ENCODE measurements at places on chromosomes 11 and 22.

DNA sequence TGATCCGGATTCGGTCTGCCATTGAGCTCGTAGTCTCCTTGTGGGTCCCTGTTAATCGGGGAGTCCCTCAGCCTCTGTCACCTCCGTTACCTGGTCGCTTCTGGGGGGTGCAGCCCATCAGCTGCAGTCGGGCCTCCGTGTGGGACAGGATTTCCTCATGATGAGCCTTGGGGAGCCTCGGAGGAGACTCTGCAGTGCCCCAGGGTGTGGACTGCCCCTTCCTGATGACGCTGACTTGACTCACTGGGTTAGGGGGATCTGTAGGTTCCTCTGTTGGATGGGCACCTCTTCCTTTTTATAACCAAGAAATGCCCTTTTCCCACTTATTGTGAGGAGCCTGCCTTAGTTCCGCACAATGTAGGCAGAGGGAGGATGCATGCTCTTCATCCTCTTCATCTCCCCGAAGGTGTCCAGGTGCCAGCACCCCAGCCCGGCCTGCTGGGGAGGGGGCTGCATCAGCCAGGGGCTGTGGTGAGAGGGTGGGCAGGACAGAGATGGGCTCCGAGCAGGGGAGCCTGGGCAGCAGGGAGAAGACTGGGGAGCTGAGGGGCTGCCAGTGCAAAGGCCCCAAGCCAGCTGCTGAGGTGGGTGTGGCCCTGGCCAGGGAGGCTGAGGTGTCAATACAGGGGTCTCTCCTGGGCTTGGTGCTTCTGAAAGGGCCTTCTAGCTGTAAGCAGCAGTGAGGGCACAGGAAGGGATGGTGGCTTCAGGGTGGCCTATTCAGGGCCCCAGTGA, 13.5 kb upstream of the TTLL8 start:
- no peak for DNase-seq

DNA sequence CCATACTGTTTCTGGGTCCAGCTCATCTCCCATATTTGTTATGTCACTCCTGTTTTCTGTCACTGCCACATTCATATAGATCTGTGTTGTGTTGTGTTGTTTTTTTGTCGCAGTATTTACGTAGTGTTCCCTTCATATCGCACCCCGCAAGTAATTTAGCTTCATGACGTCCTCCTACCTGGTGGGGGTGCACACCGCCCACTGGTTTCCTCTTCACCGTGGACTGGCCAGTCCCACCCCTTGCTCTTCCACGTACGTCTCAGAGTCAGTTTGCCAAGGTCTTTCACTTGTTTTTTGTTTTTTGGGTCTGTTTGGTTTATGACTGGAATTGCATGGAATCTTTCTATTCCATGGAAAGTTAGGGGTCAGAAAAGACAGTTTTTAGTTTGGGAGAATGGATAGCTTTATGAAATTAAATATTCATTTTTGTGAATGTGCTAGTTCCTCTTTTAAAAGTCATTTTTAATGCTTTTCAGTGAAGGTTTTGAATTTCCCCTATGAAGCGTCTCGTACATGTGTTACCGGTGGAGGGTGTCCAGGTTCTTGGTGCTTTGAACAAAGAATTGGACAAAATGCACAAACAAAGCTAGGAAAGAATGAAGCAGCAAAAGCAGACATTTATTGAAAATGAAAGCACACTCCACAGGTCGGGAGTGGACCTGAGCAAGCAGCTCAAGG, 134.3 kb downstream of the TBC1D22A start:
- DNase-seq: no peak

GRCh38 chr11:115933564-115933963, 429.3 kb upstream of the CADM1 start:
- no peak for DNase-seq

GRCh38 chr22:22714600-22715335, 70.4 kb downstream of the GGTLC2 start:
- DNase-seq: no peak

- no peak for DNase-seq
These were observed 849 bp downstream of the KRTAP5-11 start for GRCh38 chr11:71581826-71582225.

DNA sequence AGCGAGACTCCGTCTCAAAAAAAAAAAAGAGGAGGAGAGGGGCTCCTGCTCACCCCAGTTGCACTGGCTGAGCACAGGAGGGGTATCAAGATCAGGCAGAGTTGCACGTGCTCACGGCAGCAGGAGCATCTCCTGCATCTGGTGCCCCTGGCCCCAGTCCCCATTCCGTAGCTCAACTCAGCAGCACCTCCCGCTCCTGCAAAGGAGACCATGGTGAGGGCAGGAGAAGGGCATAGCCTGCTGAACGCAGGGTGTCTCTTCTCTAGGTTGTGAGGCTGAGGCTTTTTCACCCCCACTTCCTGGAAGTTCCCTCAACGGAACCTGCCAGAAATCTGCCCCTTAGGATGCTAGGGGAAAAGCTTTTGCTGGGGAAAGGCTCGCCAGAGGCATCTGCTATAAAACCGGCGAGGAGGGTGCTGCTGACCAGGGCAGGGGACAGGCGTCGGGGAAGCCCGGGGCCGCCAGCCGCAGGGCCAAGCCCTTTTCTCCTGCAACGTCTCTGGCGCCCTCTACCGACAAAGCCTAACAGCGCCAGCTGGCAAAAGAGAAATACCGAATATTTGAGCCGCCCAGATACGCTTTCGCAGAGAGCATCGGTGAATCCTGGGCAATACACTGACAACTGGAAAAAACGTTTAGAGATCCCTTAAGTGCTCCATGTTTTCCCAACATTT, 1.0 kb upstream of the PPP6R2 start:
- DNase-seq: peak; percentile 75

GRCh38 chr11:75797116-75797515, 17.9 kb upstream of the UVRAG start:
- DNase-seq: no peak

- no peak for DNase-seq
These were observed 27.5 kb downstream of the ARL14EP start for GRCh38 chr11:30350384-30350783.

- no peak for DNase-seq
These were observed 17.1 kb upstream of the EFCAB6 start for GRCh38 chr22:43828998-43829782.

GRCh38 chr11:113528982-113529381, 53.8 kb upstream of the DRD2 start:
- no peak for DNase-seq

DNA sequence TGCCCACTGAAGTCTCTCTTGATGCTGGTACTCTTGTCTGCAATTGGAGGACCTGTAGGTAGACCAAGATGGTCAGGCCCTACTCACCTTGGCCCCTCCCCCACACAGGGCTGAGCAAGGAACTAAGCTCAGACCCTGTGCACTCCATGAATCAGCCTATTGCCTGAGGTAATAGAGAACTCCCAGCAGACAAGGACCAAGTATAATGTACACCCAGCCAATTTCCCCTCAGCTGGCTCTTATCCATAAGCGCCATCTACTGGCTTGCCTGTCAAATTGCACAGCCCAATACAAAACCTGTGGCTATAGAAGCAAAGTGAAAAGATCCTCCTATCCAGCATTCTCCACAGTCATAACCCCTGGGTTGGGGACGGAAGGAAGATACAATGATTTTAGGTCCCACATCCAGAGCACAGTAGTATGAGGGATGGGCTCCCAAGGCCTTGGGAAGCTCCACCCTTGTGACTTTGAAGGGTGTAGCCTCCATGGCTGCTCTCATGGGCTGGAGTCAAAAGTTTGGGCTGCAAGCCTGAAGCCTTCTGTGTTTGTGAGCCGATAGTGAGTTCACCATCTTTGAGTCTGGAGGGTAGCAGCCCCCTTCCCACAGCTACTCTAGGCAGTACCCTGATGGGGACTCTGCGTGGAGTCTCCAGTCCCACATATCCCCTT, 56.0 kb downstream of the GLYATL2 start:
- peak; percentile 15 for DNase-seq

- no peak for DNase-seq
These were observed at the start of gene GUCY1A2 for GRCh38 chr11:107018219-107018901. Gene GUCY1A2, minus strand, starts transcription at chr11:107018476. Its CDS starts 421 bp downstream, at chr11:107018055.

GRCh38 chr11:63901660-63902059, 15.3 kb downstream of the RCOR2 start:
- no peak for DNase-seq

GRCh38 chr11:70317581-70318305, 47.3 kb downstream of the PPFIA1 start:
- no peak for DNase-seq

GRCh38 chr11:125227151-125227550, 62.6 kb downstream of the PKNOX2 start:
- DNase-seq: no peak

DNA sequence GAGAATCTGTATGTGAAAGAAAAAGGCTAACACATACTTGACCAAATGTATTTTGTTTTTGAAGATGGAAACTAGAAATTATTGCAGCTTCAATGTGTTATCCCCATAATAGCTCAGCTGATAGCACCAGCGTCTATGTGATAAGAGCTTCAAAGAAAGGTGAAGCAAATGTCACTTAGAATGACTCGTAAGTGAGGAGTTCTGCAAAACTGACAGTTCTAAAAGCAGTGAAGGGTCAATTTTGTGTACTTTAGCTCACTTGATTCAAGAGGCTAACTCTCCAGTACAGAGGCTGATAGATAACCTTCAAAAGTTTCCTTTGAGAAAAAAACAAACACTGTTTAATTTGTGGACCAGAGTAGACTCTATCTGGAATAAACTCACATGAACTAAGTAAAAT, 87.2 kb upstream of the CARD18 start:
- no peak for DNase-seq

DNA sequence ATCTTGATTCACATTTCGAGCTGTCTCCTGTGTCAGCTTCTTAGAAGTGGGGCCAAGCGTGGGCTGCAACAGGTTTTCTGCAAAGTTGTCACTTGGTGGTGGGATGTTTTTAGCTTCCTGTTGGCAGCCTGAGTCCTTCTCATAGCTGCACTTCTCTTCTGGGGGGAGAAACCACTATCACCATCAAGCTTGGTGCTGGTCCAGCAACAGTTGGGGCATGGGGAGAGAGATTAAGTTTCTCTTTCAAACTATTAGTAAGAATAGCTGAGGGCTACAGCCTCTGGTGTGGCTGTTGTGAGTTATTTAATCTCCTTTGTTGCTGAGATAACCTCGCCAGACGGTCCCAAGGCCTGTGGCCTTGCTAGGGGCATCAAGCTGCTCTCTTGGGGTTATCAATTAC, 123.3 kb upstream of the CRYBB3 start:
- no peak for DNase-seq

- DNase-seq: no peak
These were observed 609.0 kb downstream of the TBC1D22A start for GRCh38 chr22:47371263-47372090.

- no peak for DNase-seq
These were observed 1333.9 kb downstream of the BRD1 start for GRCh38 chr22:48493733-48494132.

DNA sequence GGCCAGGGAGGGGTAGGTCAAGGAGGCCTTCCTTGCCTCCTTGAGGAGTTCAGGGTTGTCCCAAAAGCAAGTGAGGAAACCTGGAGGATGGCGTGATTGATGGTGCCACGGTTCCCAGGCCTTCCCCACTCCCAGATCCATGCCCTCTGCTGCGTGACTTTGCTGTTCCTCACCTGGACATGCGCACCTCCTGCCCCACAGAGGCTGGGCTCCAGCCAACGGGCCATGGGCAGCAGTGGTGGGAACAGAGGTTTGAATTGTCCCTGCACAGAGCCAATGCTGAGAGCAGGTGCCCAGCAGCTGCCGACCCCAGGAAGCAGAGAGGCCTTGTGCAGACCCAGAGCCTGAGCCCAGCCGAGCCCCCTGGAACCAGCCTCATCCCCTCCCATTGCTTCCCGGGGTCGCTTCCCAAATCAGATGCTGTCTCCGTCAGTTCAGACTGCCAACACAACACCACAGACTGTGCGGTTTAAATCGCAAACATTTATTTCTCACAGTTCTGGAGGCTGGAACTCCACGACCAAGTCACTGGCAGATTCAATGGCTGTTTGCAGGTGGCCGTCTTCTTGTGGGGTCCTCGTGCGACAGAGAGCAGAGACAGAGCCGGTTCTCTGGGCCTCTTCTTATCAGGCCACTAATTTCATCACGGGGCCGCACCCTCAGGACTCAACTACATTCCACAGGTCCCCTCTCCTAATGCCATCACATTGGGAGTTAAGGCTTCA, 6.2 kb upstream of the LINC01488 start:
- DNase-seq: no peak

DNA sequence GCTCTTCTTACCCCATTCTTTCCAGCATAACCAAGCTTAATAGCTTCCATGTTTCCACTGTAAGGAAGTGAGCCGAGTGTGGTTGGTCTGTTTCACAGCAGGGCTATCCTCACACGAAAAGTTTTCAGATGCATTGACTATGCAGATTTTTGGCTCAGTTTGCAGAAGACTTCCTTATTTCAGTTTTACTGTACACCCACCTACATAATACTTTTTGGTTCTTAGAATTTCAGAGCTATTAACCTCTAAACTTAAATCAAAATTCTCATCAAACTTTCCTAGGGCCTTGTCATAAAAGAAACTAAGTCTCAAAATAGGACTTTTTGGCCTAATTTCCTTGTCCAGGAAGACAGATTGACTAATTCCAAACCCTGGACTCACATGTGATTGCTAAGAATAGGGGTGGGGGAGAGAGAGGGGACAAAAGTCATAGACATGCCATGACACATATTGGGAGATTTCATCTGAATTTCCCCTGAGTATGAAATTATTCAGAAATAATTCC, 7.3 kb upstream of the EHF start:
- DNase-seq: no peak

GRCh38 chr22:21033895-21034294, 1.5 kb upstream of the SLC7A4 start:
- no peak for DNase-seq

DNA sequence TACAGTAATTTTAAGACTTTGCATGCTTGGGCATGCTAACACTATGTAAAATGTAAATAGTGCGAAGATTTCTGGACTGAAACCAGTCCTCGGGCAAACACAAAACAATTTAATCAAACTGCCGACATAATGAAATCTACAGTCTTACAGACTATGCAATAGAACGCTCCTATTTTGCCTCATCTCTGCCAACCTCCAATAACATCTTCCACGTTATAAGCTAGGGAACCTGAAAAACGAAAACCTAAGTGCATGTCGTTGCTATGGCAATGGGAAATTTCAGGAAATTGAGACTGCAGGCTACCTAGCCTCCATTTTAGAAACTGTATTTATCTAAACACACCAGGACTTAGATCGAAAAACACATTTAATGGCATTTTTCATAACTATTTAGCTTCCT, 1.1 kb downstream of the CSTF3 start:
- no peak for DNase-seq

GRCh38 chr11:83549984-83550667, 264.0 kb upstream of the CCDC90B start:
- no peak for DNase-seq

DNA sequence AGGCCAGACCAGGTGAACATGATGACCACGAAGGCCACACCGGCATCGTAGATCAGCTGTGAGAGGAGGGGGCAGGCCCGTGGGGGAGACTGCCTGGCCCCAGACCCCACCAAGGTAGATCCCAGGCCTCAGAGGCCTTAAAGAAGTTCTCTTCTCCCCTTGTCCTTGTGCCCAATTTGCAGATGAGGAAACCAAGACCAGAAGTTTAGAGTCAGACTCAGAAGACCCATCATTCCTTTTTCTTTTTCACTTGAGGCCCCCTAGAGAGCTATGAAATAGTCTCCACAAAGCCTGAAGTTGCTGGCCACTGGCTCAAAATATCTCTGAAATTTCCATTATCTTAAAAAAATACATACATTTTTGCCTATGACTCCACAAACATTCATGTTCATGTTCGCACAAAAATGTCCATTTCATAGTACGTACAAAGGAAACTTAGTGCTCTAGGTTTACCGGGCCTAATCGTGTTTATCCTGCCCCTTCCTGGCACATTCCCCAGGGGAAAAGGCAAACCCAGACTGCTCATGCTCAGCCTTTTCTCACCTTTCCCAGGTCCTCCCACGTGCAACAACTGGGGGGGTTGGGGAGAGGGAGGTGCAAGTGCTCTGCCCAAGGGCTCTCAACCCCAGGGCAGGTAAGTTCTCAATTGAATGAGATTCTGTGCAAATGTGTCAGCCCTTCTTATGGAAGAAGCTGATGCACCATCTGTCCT, 19.2 kb downstream of the SLC43A1 start:
- DNase-seq: no peak

Measured in activated CD4-positive, alpha-beta T cell treated with anti-CD3 and anti-CD28 coated beads for 1 hour (primary cell).